ENCODE measurements at places on chromosomes 6 and 20. TPM values are rescaled to one million over a fixed set of nuclear protein-coding genes. Genes with fewer than 3 reads are reported as not detected.

FLOT1 gene
- total RNA-seq: 69.4 TPM

EMILIN3 gene
- total RNA-seq: 16.4 TPM

KAT14 gene
- 19.6 TPM for total RNA-seq

NOX3 gene
- not detected for total RNA-seq

CDK19 gene
- total RNA-seq: 31.3 TPM

VGLL2 gene
- 0.11 TPM for total RNA-seq

ZKSCAN3 gene
- total RNA-seq: 10.7 TPM

RAET1G gene
- not detected for total RNA-seq

GTSF1L gene
- total RNA-seq: 0.40 TPM

TREML4 gene
- total RNA-seq: not detected

CBFA2T2 gene
- 15.3 TPM for total RNA-seq

COQ3 gene
- total RNA-seq: 8.7 TPM

COX4I2 gene
- 5.4 TPM for total RNA-seq

PCK1 gene
- total RNA-seq: 0.50 TPM

BPIFA2 gene
- total RNA-seq: not detected

All from spinal cord (tissue), 10 donors.